ENCODE measurements at places on chromosomes 6 and 20. TPM values are rescaled to one million over a fixed set of nuclear protein-coding genes. Genes with fewer than 3 reads are reported as not detected.

- DNase-seq = peak; percentile 59
Observed at GRCh38 chr6:30690403-30691207, at the start of gene NRM. Gene NRM, minus strand, starts transcription at chr6:30690984. Its CDS starts 10 bp downstream, at chr6:30690974.

GRCh38 chr6:105593056-105593690 lies 190.3 kb upstream of the PREP start:
- no peak for DNase-seq

DNA sequence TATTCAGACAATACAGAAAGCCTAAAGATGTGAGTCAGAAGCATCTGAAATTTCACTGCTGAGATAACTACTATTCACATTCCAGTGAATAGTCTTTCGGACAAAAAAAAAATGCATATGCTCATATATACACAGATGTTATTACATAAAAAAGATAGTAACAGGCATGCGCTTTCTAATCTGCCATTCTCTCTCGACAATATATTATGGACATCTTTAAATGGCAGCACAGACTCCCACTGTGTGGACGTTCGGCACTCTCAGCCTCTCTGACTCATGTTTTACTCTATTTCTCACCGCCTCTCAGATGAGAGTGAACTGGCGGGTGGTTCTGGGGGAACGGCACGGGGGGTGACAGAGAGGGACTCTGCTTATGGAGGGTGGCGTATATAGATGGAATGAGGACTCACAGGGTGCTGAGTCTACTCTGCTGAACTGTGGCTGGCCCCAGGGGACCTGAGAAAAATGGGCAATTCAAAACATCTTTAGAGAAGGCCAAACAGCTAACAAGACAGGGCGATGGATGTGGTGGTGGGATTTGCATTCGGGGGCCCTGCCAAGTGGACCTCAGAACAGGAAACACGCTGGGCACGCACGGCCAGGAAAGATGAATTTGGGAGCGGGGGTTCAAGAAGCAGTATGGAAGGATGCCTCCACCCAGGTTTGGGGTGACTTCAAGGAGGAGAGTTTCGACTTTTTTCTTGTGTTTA lies 68.9 kb downstream of the MDGA1 start:
- DNase-seq = no peak

Gene OXT
- total RNA-seq = not detected

Gene CCR6
- total RNA-seq = 23.7 TPM

Gene ENPP3
- 0.79 TPM for total RNA-seq

Gene SDC4
- 3.8 TPM for total RNA-seq

Gene B3GAT2
- total RNA-seq = not detected

Measured in CD4-positive, alpha-beta memory T cell (primary cell).